Stimulated activated CD4-positive, alpha-beta T cell treated with anti-CD3 and anti-CD28 coated beads, Interleukin-1b, Interleukin-23, amount 100 ng/mL, for 24 hours (primary cell): ENCODE measurements at places on chromosomes 7 and 10.

DNA sequence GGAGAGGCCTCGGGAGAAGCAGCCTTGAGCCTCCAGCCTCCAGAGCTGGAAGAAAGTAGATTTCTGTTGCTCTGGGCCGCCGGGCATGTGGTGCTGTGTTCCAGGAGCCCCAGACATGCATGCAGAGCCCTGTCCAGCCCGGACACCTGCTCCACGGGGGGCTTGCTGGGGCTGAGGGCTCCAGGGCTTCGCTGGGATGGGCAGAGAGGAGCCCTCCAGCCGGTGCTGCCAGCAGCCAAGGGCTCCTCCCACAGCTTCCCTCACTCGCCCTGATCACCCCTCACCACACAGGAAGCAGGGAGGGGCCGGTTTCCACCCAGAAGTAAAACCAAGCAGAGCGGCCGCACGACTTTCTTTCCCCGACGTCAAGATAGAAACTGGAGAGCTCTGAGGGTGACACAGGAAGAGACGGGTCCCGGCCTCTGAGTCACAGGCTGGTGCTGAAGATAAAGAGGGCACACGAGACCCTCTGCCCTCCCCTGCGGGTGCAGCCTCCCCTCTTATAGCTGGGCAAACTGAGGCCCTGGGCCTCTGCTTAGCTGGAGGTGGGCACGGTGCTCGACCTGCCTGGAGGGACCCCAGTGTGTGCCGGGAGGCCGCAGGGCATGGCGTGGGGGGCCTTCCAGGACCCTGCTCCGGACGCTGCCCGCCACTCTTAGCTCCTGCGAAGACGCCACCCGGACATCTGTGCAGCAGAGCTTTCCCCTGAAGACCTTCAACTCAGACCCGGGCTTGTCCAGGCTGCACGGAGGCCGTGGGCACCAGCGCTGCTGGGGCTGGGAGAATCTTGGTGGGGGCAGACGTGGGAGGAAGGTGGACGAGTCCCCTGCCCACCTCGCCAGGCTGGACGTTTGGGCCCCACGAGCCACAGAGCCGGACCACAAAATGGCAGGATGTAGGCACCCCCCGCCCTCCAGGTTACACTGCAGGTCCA lies 31.1 kb downstream of the ADAP1 start:
- DNase-seq = peak; percentile 90

- DNase-seq = no peak
These were observed at the start of gene OR2A5 for GRCh38 chr7:144048648-144049047. Gene OR2A5 (plus strand): TSS chr7:144048948. CDS start chr7:144050402, 1,454 bp downstream.

GRCh38 chr7:7529328-7529727 lies 6.3 kb downstream of the COL28A1 start:
- DNase-seq = no peak

DNA sequence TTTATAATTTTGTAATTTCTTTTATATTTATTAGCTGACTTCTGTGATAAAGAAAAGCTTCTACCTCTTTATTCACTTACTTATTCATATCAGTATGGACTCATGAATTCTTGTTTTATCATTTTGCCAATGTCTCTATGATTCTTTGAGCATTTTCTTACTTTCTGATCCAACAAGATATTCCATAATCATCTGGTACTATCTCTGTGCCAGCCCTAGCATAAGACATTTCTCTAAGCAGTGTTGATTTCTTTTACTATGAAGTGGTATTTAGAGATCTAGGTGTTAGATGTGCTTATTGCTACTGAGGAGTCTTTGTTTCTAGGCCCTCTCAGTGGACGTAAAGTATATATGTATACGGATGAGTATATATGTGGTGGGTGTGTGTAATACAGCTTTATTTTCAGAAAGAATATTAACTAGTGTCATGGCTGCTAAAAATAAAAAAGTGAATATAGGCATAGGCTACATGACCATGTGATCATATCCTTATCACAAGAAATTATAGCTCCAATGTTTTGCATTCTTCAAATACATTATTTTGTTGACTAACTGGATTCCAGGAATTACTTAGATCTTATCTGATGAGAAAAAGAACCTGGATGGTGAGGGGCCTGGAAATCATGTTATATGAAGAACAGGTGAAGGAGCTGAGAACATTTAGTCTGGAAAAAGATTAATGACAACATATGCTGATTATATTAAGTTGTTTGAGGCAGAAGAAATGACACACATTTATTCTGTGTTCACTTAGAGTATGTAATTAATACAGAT lies 13.1 kb downstream of the PHTF2 start:
- DNase-seq = no peak

DNA sequence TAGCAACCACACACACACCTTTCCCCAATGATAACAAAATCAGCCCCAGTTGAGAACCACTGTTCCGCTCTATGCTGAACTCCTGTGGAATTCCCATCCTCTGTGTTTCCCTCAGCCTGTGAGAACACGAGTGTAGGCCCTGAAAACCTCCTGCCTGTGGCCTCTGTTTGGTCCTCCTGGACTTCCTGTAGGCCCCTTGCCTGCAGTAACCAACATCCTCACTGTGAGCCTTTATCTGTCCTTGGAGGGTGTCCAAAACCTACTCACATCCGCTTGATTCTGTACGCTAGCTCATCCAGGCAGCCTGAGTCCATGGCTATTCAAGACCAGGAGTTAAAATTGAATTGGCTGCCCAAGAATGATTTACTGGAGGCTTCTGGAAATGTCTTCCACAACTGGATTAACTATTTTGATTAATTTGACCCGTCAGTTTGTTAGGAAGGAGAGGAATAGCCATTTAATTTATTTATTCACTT lies 149.8 kb downstream of the AKR1D1 start:
- no peak for DNase-seq

GRCh38 chr10:133213641-133214467 lies 16.2 kb upstream of the UTF1 start:
- DNase-seq = no peak

DNA sequence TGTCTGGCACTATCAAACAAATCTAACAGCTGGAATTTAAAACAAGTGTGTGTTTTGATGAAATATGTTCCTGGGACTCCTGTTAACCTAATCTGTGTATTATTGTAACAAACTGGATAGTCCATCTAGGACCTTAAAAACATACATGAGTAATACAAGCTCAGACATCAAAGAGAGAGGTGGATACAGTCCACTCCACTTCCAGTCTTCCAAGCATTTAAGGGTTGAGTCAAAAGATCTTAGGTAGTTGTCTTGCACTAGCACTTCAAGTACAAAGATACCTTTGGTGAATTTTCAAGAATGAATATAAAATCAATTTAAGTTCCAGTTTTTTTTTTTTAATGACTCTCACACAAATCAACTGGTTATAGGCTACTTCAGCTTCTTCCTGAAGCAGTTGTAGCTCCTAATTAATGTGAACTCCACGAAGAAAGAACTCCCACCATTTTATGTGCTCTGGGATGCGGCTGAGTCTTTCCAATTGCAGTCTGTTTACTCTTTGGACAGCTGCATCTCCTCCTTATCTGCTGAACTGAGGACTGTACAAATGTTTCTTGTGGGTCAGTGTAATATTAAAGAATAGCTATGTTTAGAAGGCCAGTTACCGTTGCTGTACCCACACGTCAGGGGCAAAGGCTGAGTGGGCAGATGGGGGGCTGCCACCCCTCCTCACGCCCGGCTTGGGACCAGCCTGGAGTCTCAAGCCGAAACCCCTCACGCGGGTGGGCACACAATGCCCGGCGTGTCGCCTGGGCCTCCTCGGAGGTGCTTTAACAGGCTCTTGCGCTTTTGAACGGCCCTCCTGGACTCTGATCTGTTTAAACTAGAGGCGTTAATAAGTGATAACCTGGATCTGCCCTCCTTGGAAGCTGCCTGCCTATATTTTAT lies 2.9 kb upstream of the IGF2BP3 start:
- no peak for DNase-seq
